Endothelial cell of umbilical vein (primary cell): ENCODE measurements at places on chromosomes 12 and 14.

GRCh38 chr12:5155866-5156265 is 112.2 kb downstream of the KCNA5 start:
- H3K27me3 ChIP-seq, result no peaks in the 10 kb centered on the region
- no peak for DNase-seq
- H3K4me1 ChIP-seq, result no peaks in the 10 kb centered on the region
- H3K4me3 ChIP-seq, result no peak overlapping the region
- H3K27ac ChIP-seq, result no peak overlapping the region

GRCh38 chr14:68925373-68925772 is 53.7 kb downstream of the ACTN1 start:
- no peak overlapping the region for H3K4me3 ChIP-seq
- H3K36me3 ChIP-seq, result peaks cover 8% of the 10 kb centered on the region
- H3K4me1 ChIP-seq, result no peaks in the 10 kb centered on the region
- no peaks in the 10 kb centered on the region for H3K27me3 ChIP-seq

GRCh38 chr12:28866296-28866695 is 282.8 kb upstream of the FAR2 start:
- no peak for DNase-seq
- no peak overlapping the region for H3K27ac ChIP-seq
- H3K4me3 ChIP-seq, result no peak overlapping the region
- H3K27me3 ChIP-seq, result no peaks in the 10 kb centered on the region
- no peaks in the 10 kb centered on the region for H3K4me1 ChIP-seq

GRCh38 chr14:84792722-84793410 is 737.1 kb upstream of the FLRT2 start:
- H3K27ac ChIP-seq, result no peak overlapping the region
- H3K4me1 ChIP-seq, result no peaks in the 10 kb centered on the region
